Stimulated activated naive CD8-positive, alpha-beta T cell treated with anti-CD3 and anti-CD28 coated beads, Interleukin-15, Interleukin-2, amounts not matched to agents 100 U/mL and 50 U/mL, for 24 hours (primary cell): ENCODE measurements at places on chromosomes 13 and 19.

DNA sequence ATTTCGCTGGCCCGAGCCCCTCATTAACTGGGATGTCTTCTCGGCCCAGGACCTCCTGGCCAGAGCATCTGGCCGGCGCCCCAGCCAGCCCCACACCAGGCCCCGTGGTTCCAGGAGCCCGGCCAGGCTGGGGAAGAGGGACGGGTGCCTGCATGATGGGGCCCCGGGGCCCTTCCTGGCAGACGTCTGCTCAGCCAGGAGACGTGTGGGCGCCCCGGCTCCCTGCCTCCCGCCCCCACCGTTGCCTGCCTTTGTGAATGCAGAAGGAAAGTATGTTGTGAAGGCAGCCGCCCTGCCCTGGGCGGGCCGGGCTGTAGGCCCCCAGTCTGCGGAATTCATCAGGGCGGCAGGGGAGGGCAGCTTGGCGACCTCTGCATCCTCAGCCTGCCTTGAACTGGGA lies 4.4 kb upstream of the COMP start:
- no peak for DNase-seq

DNA sequence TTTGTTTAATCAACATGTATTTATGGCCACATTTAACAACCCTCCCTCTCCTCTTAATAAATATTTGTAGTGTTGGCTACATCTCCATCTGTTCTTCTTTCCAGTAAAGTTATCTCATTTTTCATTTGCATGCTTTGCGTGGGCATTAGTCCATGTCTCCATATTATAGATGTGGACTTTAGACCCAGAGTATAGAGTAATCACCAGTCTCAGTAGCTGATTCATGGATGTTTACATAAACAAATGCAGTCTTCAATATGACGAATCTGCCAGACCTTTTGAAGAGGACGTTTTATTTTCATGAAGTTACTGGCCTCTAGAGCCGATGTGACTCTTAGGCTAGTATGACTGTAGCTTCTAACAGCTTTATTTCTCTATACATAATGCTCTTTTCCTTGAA lies 1546.2 kb downstream of the OLFM4 start:
- no peak for DNase-seq

- no peak for DNase-seq
Measured at GRCh38 chr13:27536361-27537101, 83.8 kb downstream of the LNX2 start.

DNA sequence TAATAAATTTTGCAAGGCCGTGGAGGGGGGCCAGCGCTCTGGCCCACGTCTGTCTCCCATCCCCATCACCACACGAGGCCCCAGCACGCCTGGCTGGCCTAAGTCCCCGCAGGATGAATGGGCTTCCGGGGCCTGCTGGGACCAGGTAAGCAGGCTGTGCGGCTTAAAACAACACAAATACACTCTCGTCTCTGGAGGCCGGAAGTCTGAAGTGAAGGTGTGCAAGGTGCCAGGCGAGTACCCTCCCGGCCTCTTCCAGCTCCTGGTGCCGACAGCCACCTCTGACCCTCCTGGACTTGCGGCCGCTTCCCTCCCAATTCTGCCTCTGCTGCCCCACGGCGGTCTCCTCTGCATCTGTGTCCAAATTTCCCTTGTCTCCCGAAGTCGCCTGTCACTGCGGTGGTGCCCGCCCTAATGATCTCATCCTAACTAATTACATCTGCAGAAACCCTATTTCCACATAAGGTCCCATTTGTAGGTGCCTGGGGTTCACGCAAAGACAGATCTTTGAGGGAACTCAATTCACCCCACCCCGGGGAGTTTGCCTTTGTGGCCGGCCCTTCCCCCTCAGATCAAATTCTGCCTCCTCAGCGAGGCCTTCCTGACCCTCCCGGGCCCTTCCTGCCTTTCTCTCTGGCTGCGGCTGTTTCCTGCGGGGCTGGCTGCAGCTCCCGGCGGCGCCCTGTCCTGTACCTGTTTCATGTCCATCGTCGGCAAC lies 8.1 kb upstream of the PTBP1 start:
- DNase-seq: no peak

DNA sequence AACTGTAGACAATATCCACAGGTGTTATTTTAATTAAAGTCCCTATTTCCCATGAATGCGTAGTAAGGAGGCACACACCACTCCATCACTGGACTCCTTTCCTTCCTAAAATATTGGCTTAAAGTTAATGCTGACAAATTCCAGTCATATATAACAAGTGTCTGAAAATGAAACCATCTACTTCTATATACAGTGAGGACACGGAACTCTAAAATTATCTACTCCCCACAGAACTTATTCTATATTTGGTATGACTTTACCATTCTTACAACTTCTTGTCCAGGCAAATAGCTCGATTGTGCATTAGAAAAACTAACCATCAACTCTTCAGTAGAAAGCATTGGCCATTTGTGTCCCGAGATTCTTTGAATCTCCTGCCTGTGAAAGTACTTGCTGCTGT lies 1560.2 kb downstream of the EFNB2 start:
- DNase-seq: no peak

DNA sequence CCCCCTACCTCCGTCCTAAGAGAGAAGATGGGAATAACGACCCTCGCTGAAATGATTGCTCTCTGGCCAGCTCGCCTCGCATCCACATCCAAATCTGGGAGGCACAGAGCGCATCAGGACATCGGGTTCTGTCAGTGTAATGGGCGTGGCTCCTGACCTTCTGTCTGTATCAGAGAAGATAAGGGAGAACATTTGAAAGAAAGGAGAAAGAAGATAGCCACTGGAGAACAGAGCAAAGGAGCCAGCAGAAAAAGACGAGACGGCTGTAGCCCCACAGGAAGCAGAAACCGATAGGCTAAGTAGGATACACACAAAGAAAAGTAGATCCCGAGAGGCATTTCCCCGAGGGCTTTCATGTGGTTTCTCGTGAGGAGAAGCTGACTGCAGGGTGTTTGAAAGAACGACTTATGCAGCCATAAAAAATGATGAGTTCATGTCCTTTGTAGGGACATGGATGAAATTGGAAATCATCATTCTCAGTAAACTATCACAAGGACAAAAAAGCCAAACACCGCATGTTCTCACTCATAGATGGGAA lies 14.0 kb upstream of the GJB2 start:
- no peak for DNase-seq

- DNase-seq: no peak
Measured at GRCh38 chr13:73146707-73147106, 87.9 kb downstream of the KLF5 start.

DNA sequence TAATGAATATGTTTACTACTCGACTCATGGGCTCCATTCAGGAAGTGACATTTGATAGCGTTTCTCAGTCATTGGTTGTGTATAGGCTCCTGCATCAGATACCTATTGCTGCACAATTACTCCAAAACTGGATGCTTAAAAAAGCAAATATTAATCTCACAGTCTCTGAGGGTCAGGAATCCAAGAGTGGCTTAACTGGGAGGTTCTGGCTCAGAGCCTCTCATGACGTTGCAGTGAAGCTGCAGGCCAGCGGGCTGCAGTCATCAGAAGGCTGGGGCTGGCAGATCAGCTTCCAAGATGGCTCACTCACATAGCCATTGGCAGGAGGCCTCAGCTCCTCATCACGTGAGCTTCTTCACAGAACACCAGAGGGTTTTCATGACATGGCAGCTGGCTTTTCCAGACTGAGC lies 525.1 kb upstream of the NBEA start:
- DNase-seq: no peak
